ENCODE measurements at places on chromosomes 1 and 21. TPM values are rescaled to one million over a fixed set of nuclear protein-coding genes. Genes with fewer than 3 reads are reported as not detected.

Gene PADI2
- 1.1 TPM for total RNA-seq

Gene SH2D1B
- 0.13 TPM for total RNA-seq

Gene SDC3
- 8.4 TPM for total RNA-seq

Gene GLMP
- total RNA-seq, result 48.1 TPM

Gene UBL4B
- not detected for total RNA-seq

Gene SLAMF7
- total RNA-seq, result 1.7 TPM

Gene S100A14
- 0.24 TPM for total RNA-seq

Gene ABCD3
- total RNA-seq, result 22.1 TPM

Gene RUNX1
- 5.7 TPM for total RNA-seq

Gene FCAMR
- total RNA-seq, result not detected

Gene APOBEC4
- not detected for total RNA-seq

Gene EFHD2
- total RNA-seq, result 276 TPM

Gene S100B
- total RNA-seq, result not detected

Gene ANKRD35
- total RNA-seq, result 0.04 TPM

Gene GPR61
- not detected for total RNA-seq

Gene ARL8A
- total RNA-seq, result 49.9 TPM

Gene BRDT
- not detected for total RNA-seq

Gene PPP1R12B
- total RNA-seq, result 2.4 TPM

Gene C8A
- total RNA-seq, result not detected

Gene TAS1R1
- total RNA-seq, result not detected

Gene ATP1A2
- 0.10 TPM for total RNA-seq

Gene SLC9A1
- total RNA-seq, result 15.4 TPM

Gene LRRC71
- total RNA-seq, result 0.14 TPM

Gene HTR6
- 0.15 TPM for total RNA-seq

Gene C1QC
- total RNA-seq, result not detected

Gene LRRC7
- not detected for total RNA-seq

Gene GLIS1
- total RNA-seq, result 0.05 TPM

Gene CSF3R
- not detected for total RNA-seq

Gene TPR
- total RNA-seq, result 41.9 TPM

Gene STYXL2
- total RNA-seq, result not detected

Gene DIO1
- total RNA-seq, result not detected

Gene BGLAP
- total RNA-seq, result 0.21 TPM

Gene FMN2
- total RNA-seq, result 4.2 TPM

Gene ECM1
- 2.1 TPM for total RNA-seq

Gene TMEM125
- not detected for total RNA-seq

Gene AADACL3
- total RNA-seq, result not detected

Gene CDC7
- total RNA-seq, result 5.5 TPM

Gene TEX38
- total RNA-seq, result not detected

Gene CCDC30
- total RNA-seq, result 0.55 TPM

Gene EBNA1BP2
- 186 TPM for total RNA-seq

Gene EVA1B
- 25.0 TPM for total RNA-seq

Gene DMRTA2
- 0.26 TPM for total RNA-seq

Gene MPZ
- total RNA-seq, result 0.43 TPM

Data from A549 treated with Mapracorat at 1 μM for 4 hours (cell line).